ENCODE measurements at places on chromosomes 16 and 17.

DNA sequence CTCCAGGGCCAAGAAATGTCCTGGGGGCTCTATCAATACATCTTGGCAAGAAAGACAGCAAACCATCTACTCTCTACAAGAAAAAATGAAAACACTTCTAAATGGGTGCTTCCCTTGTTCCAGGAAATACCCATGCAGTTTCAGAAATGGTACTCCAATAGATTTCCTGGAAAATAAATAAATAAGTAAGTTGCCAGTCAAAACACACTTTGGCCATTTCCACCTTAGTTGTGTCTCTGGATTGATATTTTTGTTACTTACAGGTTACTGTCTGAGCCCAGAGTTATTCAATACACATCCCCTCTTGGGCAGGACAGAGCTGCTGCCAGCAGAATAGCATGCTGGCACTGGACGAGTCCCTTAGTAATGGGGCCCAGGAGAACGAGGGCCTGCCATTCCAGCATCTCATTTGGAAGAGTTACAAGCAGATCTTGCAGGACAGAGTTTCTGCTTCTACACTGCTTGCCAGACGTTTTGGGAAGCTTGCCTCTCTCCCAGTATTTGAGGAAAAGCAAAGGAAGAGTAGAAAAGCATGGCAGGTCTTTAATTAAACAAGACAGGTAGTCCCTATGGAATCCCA, 100.5 kb downstream of the SMG6 start:
- no peak for DNase-seq

- DNase-seq = no peak
These were observed 150.5 kb downstream of the NPIPB5 start for GRCh38 chr16:22661161-22661647.

DNA sequence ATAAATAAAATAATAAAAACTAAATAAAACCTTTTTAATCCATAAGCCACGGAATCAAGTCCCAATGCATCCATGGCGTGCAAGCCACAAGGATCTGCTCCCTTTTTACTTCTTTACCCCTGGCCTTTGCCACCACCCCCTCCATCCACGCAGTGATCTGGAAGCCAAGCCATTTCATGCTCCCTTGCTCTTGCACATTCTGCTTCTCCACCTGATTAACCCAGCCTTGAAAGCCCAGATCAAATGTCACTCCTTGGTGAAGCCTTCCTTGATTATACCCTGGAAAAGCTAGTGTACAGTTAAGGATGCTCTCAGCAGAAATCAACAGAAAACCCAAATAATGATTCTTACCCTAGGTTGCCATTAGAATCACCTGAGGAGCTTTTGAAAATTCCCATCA, 9.9 kb downstream of the LRRC3C start:
- no peak for DNase-seq

- peak; percentile 79 for DNase-seq
These were observed 383.1 kb downstream of the KCNJ2 start for GRCh38 chr17:70552230-70552981.

DNA sequence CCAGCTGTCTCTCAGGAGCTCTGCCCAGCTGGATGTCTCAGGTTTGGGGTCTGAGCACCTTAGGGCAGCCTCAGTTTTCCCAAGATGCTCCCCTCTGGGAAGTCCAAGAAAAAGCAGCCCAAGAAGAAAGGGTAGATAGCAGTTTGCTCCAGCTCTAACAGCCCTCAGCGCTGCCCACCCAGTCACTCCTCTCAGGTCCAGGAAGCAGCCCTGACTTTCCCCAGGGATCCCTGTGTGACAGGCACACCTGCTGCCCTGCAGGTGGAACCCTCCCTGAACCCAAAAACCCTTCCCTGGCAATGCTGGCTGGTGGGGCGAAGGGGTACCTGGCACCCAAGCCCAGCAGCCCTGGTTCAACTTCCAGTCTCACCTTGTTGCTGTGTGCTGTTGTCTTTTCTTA, 48.1 kb downstream of the BEAN1 start:
- DNase-seq = no peak

- no peak for DNase-seq
These were observed 185.9 kb upstream of the HS3ST3A1 start for GRCh38 chr17:13787636-13788035.

DNA sequence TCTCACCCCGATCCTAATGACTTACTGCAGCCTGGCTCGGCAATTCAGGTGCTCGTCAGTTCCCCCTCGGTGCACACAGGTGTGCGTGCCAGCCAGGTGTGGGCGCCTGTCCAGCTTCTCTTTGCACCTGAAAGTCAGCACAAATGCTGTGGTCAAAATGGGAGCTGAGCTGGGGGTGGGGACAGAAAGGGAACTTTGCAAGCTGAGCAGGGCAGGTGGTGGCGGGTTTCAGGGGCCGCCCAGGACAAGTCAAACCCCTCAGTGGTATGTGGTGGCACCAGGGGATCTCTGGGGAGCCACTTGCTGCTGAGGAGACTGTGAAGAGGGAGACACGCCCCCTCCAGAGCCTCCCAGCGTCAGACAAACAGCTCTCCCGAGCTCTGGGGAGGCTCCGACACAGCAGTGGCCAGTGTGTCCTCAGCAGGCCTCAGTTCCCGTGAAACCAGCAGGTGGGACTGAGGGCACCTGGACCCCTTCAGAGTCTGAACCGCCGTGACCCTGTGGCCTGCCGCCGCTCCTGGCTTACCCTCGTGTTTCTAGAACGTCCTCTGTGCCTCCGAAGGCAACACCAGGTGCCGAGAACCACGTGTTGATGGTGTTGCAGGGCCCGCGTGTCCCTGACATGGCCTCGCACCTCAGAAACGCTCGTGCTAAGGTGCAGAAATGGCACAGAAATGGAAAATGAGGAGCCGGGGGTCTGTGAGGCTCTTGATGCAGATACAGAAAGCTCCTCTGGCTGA, 233.5 kb upstream of the TNRC6C start:
- no peak for DNase-seq

GRCh38 chr17:82668631-82669099, 20.4 kb upstream of the WDR45B start:
- DNase-seq = peak; percentile 47

DNA sequence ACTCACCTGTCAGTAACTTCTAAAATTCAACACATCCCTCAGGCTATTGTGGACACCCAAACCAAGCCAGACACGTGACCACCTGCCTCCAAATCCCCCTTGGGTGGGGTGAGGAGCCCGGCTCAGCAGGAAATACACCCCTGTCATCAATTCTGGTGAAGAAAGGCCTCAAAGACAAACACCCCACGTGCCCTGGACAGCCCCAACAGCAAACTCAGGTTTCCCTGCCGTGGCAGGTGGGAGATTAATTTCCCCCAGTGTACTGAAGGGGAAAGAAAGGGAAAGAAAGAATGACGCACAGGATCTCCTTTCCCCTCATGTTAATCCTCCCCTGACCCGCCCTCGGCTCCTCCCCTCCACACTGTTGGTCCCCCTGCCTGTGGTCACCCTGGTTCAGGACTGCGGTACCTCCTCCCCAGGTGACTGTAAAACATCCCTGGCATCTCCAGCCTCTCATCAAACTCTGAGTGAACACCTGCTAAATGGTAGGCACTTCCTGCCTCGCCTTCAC, 98.3 kb downstream of the ZNF423 start:
- DNase-seq = no peak

- no peak for DNase-seq
These were observed 80.9 kb upstream of the ZNF750 start for GRCh38 chr17:82920715-82921114.

- DNase-seq = peak; percentile 37
These were observed 27.5 kb downstream of the ZFHX3 start for GRCh38 chr16:73020409-73020884.

DNA sequence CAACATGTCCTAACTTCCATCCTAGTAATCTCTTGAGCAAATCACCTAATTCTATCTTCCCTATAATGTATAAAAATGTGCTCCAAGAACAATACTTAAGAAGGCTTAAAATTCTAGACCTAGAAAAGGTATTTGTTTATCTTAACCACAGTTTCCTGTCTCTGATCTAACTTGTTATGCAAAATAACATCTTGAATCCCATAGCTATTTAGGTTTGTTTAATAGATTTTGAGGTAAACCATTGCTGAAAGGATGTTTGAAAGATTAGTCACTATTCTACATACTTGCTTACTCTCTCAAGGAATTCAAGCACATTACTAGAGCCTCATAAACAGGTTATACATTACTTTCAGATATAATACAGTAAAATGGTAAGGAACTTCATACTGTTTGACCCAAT, 13.0 kb downstream of the CA10 start:
- DNase-seq = no peak

DNA sequence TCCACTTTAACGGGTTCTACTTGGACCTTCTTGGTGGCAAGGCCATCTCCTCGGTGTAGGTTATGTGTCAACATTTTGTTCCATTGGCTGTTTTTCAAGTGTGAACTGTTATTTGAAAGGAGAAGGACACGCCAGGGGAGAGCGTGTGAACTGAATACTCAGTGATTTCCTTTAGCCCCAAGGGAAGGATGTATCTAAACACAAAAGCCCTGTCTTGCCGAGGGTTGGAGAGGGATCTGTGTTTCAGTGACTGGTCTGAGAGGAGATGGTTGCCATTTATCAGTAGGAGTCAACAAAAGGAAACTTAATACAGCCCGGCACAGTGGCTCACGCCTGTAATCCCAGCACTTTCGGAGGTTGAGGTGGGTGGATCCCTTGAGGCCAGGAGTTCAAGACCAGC, 50.0 kb downstream of the USP10 start:
- DNase-seq = peak; percentile 59

- no peak for DNase-seq
These were observed 22.8 kb upstream of the MTMR4 start for GRCh38 chr17:58537266-58537665.

GRCh38 chr16:11100239-11100750, 155.7 kb downstream of the SOCS1 start:
- peak; percentile 84 for DNase-seq

DNA sequence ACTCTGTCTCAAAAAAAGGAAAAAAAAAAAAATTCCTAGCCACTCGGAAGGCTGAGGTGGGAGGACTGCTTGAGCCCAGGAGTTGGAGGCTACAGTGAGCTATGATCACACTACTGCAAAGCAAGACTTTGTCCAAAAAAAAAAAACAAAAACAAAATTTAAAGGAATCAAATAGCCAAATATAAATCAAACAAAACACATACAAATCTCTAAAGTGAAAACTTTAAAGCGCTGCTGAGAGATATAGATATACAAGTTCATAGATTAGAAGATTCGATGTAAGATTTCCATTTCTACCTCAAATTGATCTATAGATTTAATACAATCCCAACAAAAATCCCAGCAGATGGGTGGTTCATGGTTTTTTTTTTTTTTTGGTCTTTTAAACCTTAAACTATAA, 83.6 kb downstream of the TTC19 start:
- DNase-seq = no peak

DNA sequence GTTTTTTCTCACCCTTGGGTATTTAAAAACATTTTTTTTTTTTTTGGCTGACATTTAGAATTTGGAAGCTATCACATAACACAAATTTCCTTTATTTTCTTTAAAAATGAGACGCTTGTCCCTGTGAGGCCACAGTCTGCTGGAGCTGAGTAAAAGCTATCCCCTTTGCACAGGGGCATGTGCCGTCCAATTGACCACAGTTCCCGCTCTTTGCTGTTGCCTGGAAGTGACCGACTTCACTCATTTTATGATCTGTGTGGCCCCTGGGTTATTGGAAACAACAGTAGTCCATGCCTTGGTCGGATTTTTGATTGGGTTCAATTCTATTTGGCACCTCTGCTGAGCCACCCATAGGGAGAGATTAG, 405.0 kb downstream of the CPPED1 start:
- no peak for DNase-seq
